Fibroblast of the aortic adventitia (primary cell): ENCODE measurements at places on chromosomes 3 and 15.

DNA sequence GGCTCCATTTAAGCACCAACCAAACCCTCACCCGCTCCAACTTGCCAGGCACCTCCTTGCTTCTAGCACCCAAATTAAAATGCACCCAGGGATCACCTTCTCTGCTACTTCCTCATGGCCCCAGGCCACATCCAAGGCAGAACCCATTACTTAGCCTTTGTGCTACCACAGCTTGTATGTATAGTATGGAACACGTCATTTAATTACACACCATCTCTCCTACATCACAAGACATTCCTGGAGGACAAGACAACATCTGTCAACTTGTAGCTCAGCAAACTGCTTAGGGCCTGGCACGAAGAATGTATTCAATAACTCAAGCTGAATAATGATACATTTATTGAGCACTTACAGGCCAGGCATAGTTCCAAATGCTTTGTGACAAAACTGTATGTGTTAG, 23.3 kb downstream of the ZDHHC3 start:
- no peak for DNase-seq

- peak; percentile 35 for DNase-seq
Observed at GRCh38 chr3:152225201-152225600, 43.5 kb upstream of the MBNL1 start.

DNA sequence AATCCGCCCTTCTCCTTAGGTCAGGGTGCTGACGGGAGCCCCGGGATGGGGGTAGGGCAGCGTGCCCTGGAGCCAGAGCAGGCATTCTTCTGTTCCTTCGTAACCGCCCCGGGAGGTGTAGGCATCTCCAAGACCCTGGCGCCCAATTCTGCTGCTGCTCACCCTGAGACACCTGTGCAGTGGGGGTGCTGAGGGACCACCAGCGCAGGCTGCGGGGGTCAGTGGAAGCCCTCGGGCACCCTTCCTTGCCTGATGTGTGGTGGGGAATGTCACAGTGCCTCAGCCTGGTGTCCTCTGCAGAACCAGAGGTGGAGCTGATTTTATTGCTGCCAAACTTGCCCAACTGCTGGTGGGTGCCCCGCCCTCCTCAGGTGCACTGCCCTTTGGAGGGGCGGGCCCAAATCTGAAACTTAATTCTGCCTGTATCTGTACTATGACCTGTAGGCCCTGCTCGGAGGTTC, 7.3 kb downstream of the CSK start:
- DNase-seq: no peak

GRCh38 chr15:66772604-66773128, 70.6 kb downstream of the SMAD6 start:
- DNase-seq: no peak

DNA sequence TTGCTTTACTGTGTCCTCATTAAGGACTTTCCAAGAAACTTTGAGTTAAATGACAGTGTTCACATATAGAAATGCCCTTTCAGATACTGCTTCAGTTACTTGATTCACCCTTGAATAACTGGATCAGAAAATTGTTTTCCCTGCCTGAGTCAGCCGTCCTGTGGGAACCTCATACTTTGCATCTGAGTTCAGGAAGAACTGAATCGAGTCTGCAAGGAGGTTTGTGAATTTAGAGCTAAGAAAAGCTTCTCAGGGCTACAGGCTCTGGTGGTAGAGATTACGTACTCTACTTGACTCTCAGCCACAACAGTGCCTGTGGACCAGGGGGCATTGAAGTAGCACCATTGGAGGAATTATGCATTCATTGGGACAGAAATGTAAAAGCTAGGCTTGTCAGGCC, 252.4 kb upstream of the C2CD4B start:
- DNase-seq: peak; percentile 49

DNA sequence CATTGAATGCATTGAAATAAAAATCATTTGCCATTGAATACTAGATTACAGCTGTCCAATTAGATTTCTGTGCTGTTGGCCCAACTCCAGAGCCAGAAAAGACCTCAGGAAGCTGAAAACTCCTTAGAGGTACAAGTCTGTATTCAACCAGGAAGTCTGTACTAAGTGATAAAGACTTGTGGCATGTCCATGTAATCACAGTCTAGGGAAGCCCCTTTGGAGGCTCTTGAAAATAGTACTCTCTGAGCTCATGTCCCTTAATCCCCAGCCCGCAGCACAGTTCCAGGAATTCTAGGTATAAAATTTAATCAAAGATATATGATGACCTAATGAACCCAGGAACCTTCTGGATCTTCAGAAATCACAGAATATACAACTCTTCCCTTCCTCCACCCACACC, 279.4 kb downstream of the RSL24D1 start:
- DNase-seq: no peak

- no peak for DNase-seq
Observed at GRCh38 chr3:194007592-194008337, 128.2 kb upstream of the HES1 start.

GRCh38 chr3:85737846-85738245, 779.1 kb downstream of the CADM2 start:
- DNase-seq: no peak

GRCh38 chr15:48693484-48693883, 48.0 kb upstream of the FBN1 start:
- peak; percentile 78 for DNase-seq

DNA sequence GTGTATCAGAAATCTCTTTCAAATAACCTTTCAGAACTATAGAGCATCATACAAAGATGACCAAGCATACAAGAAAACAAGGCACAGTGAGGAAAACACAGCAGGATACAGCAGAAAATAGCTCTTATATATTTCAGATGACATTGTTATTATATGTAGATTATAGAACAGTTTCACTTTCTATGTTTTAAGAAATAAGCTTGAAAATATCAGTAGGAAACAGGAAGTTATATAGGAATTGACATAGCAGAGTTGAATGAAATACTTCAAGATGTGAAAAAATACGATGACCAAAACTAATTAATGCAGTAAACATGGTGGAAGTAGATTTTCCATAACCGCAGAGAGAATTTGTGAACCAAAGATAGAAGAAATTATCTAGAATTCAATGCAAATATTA, 75.2 kb downstream of the LYSMD4 start:
- DNase-seq: no peak

DNA sequence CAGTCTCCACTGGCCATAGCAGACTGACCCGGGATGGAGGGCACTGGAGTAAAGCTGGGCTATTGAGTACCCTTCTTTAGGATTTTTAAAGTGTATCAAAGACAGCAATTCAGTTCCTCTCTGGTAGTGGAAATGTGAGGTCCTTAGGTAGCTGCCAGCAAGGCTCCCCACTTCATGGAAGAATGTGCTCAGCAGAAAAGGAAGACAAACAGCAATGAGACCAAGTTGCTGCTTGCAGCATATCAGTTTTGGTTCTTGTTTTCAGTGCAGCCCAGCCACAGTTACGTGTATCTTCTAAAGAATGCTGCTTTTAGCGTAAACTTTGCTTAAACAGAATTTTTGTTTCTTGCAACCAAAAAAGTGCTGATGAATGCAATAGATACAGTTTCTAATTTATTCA, 374.0 kb upstream of the CBLB start:
- DNase-seq: no peak

DNA sequence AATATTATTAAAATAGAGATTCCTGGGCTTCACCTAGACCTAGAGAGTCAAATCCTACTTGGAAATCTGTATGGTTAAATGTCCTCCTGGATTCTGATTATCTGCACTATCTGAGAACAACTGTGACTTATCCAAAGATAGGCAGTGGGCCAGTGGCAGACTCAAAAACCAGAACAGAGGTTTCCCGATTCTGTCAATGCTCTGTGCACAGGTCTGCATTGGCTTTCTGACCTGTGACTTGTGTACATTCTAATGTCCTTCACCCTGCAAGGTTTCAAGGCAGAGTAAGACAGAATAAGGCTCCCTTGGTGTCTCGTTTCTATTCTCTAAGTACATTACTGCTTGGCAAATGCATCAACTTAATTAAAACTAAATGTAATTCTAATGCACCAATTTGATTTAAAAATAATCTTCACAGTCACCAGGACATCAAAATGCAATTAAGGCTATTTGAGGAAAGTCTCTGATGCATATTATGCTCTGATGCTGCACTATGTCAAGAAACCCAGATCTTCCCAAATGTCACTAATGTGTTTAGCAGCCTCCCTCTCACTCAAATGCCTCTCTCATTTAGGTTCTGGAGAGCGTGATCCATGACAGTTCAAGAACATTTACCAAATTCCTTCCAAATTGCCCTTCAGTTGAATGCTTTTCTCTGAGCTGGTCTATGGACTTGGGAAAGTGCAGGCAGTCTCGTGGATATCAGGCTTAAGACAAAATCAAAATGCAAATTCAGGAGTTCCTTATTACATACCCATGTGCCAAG, 140.1 kb downstream of the STAC start:
- no peak for DNase-seq

GRCh38 chr15:58393241-58393662, 38.5 kb upstream of the LIPC start:
- peak; percentile 16 for DNase-seq

GRCh38 chr3:30620402-30621360, 14.3 kb downstream of the TGFBR2 start:
- DNase-seq: no peak

DNA sequence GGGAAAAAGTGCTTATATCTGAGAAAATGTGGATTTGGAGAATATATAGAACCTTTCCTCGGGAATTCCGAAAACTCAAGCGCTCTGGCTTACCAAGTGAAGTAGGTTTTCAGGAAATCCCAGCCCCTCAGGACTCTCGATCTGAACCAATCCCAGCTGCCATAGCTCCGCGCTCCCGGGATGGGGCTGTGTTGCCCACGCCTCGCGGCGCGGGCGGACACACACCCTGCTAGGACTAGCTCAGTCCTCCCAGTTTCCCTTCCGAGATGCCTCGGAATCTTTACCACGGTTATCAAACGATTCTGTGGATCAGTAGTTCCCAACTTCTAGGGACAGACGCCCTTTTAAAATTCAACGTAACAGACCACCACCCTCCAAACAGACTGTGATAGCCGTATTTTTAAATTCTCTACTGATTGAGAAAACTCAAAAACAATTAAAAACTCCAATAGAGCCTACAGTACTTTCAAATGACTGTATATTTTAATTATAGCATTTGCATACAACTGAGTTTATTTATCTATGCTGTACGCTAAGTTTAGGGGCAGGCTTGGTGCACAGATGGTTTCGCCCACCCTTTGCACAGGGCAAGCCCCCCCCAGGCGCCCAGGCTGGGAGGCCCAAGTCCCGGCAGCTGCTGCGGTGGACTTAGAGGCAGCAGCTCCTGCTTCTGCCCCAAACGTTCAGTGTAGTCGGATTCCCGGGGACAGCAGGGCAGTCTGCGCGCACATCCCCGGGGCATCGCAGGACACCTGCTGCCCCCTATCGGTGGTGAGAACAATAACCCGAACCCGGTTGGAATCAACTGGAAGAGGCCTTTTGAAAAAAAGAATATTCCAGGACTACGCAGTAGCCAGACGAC, 52.3 kb downstream of the CCDC54 start:
- peak; percentile 86 for DNase-seq
